ENCODE measurements at places on chromosomes 13 and 19. TPM values are rescaled to one million over a fixed set of nuclear protein-coding genes. Genes with fewer than 3 reads are reported as not detected.

DNA sequence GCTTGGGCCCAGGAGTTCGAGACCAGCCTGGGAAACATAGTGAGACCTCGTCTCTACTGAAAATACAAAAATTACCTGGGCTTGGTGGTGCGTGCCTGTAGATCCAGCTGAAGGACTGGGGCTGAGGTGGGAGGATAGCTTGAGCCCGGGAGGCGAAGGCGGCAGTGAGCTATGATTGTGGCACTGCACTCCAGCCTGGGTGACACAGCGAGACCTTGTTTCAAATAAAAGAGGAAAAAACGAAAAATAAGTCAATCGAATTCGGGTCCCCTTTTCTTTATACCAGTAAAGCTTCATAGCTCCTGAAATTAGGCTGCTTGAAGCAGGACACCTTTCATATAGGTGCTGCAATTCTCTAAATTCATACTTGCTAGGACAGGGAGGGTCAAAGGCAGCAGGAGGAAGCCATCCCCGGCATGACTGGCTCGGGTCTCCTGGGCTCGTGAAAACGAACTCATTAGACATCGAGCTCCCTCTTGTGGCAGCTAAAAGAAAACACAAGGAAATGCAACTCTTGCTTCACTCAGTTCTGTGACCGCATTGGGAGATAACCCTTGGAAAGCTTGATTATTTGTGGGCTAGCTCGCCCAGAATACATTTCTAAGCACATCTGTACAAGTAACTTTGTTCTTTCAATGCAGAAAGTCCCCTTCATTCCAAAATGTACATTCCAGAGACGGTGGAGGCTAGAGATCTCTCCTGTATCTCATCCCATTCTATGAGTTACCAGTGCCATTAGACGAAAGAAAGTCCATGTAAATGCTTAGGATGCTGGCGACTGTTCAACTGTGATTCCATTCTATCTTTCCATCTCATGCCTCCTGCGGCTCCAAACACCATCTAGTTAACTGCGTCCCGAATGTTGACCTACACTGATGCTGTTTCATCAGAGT is 16.8 kb downstream of the FPR2 start:
- H3K4me3 ChIP-seq: no peak overlapping the region
- no peaks in the 10 kb centered on the region for H3K4me1 ChIP-seq
- peaks cover 62% of the 10 kb centered on the region for H3K27me3 ChIP-seq
- no peaks in the 10 kb centered on the region for H3K36me3 ChIP-seq
- H3K27ac ChIP-seq: no peak overlapping the region
- DNase-seq: peak; percentile 49

DNA sequence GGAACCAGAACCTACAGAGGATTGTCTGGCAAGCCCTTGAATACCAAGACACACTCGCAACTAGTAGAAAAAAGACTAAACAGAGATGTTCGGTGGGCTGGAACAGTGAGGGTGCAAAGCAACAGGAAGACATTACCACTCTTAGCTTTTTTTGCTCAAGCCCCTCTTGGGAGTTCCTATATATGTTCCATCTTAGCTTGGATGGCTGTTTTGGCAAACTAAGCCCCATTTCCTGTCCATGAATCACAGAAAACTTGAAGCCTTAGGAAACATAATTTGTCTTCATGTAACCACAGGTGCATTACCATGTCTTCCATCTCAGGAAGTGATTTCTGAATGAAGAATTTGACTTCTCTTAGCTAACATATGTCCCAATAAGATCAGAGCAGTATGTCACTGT is 446.3 kb downstream of the OLFM4 start:
- H3K4me1 ChIP-seq: no peaks in the 10 kb centered on the region
- no peaks in the 10 kb centered on the region for H3K36me3 ChIP-seq
- no peak for DNase-seq
- H3K27me3 ChIP-seq: peaks cover 2% of the 10 kb centered on the region
- H3K27ac ChIP-seq: no peak overlapping the region

DNA sequence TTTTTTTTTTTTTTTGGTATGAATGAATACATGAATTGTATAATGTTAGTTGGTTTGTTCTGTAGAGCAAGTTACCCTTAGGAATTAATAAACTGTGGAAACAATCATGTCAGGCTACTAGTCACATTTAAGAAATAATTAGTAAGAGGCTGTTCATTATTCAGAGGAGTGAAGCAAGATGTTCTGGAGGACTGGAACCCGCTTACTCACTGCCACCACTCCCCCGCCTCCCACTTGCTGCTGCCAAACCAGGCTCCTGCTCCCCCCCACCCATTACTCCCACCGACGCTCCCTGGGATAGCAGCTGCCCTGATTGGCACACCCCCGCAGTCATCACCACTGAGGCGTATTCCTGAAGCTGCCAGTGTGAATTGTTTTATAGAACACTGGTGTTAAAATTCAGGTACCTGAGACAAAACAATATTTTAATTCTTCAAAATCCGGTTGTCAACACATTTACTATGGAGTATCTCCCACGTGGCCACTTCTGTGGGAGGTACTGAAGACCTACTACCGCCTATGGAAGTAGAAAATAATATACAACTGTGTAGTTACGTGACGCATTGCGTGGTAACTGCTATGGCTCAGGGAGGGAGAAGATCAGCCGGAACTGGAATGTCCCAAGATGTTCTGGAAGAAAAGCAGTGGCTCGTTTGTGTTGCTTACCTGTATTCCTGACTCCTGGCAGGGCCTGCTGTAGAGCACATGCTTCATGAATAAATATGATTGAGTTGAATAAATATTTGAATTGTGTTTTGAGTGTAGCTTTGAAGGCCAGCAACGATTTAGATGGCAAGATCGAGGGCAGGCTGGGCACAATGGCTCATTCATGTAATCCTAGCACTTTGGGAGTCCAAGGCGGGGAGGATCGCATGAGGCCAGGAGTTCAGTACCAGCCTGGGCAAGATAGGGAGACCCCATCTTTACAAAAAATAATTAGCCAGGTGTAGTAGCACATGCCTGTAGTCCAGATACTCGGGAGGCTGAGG is 1.7 kb downstream of the DPY19L3 start:
- no peaks in the 10 kb centered on the region for H3K27me3 ChIP-seq
- no peak for DNase-seq
- peaks cover 16% of the 10 kb centered on the region for H3K36me3 ChIP-seq
- H3K27ac ChIP-seq: peak overlapping the region; percentile 59
- peaks cover 19% of the 10 kb centered on the region for H3K4me1 ChIP-seq
- H3K4me3 ChIP-seq: peak overlapping the region; percentile 88

DNA sequence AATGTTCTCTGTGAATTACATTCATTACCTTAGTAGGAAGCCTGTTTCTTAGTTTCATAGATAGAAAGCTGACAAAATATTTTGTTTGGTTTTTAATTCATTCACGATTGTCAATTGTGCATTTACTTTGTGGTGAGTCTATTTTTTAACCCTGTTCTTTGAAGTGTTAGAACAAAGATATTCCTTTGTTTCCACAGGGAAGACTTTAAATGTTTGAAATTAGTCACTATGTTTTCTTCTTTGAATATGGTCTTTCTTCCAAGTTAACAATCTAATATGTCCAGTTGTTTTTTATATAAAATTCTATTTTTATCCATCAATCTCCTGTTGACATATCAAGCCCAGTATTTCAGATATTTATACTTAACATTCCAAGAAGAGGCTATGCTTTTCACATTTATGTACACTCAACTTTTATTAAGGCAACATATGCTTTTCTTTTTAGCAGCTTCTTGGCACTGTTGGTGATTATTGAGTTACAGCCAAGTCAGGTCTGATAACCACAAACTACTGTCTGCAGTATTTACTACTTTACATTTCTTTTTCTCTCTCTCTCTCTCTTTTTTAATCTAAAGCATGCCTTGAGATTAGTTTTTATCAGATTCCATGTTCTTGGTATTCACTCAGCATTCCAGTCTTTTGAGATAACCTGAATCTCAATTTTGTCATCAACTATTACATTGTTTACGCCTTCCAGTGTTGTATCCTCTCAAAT is 812.8 kb upstream of the SLC10A2 start:
- H3K27ac ChIP-seq: no peak overlapping the region
- no peak overlapping the region for H3K4me3 ChIP-seq
- no peaks in the 10 kb centered on the region for H3K4me1 ChIP-seq
- no peak for DNase-seq

Gene B3GNT8
- total RNA-seq: 0.29 TPM

Gene ZNF850
- 11.2 TPM for total RNA-seq

Gene KLK2
- not detected for total RNA-seq

Data from activated naive CD4-positive, alpha-beta T cell treated with anti-CD3 and anti-CD28 coated beads for 36 hours (primary cell).